Stimulated activated CD4-positive, alpha-beta T cell treated with anti-CD3 and anti-CD28 coated beads, Interleukin-1b, Interleukin-23, amount 100 ng/mL, for 24 hours (primary cell): ENCODE measurements at places on chromosomes 5 and 9.

GRCh38 chr9:19985081-19985480 lies 196.2 kb upstream of the SLC24A2 start:
- DNase-seq, result no peak

DNA sequence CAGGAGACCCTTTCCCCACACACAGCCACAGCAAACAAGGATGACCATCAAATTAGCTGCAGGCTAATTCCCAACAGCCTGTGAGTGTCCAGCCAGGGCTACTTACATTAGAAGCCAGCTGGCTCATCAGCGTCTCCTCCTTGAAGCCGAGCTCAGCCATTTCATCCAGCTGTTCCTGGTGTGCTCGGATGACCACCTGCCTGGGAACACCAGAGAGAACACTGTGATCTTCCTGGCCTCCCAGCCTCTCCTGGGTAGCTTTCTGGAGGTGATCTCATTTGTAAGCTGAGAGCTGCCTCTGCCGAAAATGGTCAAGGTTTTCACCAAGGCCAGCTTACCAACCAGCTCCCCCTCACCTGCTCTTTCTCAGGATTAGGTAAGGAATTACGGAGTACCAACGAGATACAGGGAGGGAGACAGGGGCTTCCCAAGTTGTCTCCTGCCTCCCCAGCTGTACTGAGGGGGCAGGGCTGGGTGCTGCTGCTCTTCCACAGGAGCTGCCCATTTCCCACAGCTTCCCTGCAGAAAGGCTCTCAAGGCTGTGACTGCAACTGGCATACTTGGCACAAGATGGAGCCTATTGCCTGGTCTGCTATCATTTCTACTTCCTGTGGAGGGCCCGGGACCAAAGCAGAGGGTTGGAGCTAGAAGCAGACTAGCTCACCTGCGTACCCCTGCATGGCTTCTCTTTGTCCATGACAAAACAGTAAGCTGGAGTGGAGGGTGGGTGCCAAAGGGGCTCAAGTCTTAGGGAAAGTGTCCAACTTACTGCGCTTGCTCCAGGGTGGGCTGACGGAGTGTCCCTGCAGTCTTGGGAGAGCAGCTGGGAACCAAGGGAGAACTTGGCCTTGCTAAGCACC lies 73.9 kb downstream of the KIF24 start:
- no peak for DNase-seq

- no peak for DNase-seq
Observed at GRCh38 chr5:124645396-124645795, 101.0 kb downstream of the ZNF608 start.

GRCh38 chr5:953535-954449 lies 54.8 kb upstream of the NKD2 start:
- no peak for DNase-seq

GRCh38 chr5:39373791-39374190 lies 9.5 kb upstream of the C9 start:
- no peak for DNase-seq

DNA sequence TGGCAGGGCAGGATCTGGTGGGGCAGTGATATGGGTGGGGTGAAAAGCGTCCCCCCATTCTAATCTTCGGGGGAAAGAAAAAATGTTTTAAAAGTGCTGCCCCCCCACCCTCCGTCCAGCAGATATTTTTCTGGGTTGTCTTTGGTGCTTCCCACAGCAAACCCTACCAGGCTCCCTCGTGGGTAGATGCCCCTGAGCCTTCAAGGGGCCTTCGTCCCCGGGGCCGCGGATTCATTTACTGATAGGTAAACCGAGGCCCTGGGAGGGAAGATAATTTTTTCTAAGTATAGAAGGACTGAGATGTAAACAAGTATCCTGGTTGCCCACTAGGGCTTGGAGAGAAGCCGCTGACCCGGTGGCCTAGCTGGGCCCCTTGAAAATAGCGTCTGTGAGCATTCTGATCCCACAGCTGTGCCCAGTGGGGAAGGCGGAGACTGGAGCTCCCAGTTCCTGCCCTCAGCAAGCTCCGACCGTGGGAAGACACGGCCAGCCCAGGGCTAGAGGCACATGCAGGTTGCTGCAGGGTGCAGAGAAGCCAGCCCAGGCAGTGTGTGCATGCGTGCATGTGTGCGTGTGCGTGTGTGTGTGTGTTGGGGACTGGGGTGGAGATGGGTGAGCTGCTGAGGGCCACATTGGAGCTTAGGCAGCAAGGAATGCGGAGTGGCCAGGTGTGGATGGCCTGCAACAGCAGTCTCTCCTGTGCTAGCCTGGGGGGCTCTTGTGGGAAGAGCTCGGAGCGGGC lies 6.0 kb upstream of the RXRA start:
- DNase-seq, result no peak

DNA sequence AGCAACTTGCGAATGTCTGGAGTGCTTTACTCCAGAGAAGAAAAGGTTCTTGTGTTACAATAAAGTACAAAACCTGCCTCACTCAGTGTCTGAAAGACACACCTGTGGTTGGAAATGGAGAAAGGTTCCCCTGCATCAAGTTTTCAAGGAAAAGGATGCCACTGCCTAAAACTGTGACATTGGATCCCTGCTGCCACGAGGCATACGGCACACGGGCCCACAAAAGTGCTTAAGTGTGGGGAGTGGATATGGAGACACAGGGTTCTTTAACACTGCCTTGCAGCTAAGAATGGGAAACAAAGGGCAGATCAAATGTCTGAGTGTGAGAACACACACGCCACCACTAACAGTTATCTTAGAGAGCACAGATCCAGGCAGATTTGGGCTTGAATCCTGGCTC lies 75.0 kb downstream of the NIPSNAP3B start:
- no peak for DNase-seq

- DNase-seq, result no peak
Observed at GRCh38 chr5:63055421-63055820, 476.8 kb downstream of the LRRC70 start.

DNA sequence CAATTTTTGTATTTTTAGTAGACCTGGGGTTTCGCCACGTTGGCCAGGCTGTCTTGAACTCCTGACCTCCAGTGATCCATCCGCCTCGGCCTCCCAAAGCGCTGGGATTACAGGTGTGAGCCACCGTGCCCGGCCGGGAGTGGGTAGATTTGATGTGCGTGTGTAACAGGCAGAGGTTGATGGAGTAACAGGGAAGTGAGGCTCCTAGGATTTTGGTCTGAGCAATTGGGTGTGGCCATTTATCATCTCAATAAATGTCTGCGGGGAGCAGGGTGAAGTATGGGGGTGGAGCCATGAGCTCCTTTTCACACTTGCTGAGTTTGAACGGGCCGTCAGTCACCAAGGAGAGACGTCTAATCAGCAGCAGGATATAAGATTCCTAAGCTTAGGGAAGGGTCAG lies 1.2 kb upstream of the REXO4 start:
- no peak for DNase-seq

GRCh38 chr5:139371482-139372435 lies 11.3 kb downstream of the SLC23A1 start:
- DNase-seq, result no peak

DNA sequence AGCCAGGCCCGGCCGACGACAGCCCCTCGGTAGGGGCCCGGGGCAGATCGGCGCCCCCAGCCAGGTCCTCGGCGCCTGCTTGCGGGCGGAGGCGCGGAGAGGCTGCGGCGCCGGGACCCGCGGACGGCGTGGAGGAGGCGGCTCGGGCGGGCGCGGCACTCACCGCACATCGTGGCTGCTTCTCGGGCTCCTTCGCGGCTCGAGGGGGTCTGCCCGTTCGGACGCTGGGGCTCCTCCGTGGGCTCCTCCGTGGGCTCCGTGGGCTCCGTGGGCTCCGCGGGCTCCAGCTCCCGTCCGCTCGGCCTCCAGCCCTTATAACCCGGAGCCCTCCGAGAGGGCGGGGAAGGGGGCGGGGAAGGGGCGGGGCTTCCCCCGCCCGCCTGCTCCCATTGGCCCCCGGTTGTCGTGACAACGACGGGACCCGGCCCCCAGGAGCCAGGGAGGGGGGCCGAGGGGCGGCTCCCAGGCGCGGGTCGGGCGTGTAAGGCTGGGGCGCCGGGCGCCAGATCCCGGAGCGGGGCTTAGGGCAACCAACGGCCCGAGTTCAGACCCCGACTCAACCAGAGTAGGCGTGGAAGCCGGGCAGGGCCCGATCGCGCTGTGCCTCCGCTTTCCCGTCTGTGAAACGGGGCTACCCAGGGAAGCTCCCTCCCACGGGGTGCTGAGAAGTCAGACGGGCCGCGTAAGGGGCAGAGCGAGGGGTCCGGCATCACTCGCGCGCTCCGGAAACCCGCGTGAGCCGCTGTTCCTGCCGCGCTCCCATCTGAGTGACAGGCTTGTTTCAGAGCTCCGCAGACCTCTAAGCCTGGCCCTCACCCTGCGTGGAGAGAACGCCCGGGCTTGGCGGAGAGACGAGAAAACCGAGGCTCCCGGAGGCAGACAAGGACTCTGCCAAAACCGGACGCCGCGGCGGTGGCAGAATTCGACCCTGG lies at the start of gene GFPT2:
GFPT2 (minus strand) TSS at position 289 of the 932 bp plus-strand sequence; CDS start at position 170, 119 bp downstream.
- DNase-seq, result peak; percentile 55

DNA sequence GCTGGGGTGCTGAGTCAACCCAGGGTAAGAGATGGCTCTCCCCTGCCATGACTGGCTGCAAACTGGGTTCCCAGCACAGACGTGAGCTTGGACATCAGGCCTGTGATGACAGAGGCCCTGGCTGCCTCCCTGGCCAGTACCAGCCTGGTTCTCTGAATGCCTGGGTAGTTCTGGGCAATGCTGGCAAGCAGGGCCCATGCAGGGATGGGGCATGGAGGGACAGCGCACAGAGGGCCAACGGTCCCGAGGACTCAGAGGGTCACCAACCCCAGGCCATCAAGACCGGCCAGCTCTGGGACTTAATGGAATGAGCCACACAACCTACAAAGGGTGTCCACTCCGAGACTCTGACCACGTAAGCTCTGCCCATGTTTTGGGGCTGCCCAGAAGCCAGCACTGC lies 241.4 kb downstream of the FSTL4 start:
- DNase-seq, result no peak

DNA sequence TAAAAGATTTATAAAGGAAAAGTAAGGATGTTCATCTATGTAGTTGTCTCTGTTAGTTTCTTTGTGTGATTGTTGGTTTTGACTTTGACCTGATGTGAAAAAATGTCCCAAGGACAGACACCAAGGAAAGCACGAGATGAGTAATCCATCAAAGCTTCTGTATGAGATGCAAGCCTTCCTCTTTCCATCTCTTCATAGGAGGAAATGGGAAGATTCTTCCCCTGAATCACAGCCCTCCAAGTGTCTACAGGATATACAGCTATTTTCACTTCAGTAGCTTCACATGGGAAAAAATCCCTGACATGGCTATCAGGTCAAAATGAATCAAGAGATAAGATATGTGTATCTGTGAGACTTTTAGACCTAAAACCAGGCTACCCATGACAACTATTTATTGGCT lies 29.0 kb upstream of the CEMIP2 start:
- no peak for DNase-seq

- DNase-seq, result no peak
Observed at GRCh38 chr9:21968331-21969010, 25.7 kb downstream of the CDKN2A start.

DNA sequence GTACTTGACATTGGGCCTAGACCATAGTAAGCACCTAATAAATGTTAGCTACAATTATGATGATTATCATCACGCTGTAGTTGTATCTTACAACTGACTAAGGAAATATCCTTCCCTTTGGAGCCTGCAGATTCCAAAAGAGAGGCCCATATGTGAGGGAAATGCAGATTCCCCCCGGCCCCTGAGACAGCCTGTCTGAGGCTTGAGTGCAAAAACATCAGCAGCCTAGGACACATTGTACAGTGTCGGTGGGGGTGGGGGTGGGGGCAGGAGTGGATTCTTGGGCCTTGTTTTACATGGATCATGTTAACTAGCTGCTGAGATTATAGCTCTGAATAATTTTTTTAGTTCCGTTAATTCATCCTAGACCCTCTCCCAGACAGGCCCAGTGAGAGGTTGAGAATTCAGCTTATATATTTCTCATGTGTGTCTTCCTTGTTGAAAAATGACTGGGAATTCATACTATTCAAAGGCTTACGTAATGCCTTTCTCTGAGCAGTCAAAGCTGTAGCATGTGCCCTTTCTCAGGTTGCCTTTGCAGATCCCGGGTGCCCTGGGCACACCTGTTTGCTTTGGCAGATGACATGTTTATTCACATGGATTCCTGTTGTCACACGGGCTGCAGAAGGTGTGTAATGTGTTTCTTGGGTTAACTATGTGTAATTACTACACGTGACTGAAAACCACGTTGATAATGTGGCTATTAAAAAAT lies 262.8 kb downstream of the NR3C1 start:
- DNase-seq, result no peak
